ENCODE measurements at places on chromosomes 5 and 9.

GRCh38 chr5:39482098-39482497 is 57.3 kb upstream of the DAB2 start:
- no peak for DNase-seq

DNA sequence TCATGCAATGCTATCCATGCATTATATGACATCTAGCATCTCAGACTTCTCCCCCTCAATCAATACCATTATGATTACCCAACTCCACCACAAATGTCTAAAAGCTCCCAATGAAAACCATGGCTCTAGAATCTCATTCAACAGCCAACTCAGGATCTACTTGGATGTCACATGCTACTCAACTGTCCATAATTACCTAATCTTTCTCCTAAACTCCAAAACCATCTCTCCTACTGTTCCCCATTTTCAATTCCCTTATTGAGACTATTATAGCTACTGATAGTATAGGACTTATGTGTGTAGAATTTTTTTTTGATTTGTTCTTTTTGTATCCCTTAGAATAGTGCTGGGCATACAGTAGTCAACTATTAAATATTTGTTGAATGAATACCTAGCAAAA is 8.2 kb upstream of the STRBP start:
- no peak for DNase-seq

GRCh38 chr5:134148986-134149539 is 27.7 kb downstream of the SKP1 start:
- DNase-seq = no peak

- no peak for DNase-seq
These were observed 119.0 kb downstream of the ZCCHC7 start for GRCh38 chr9:37239224-37239859.

- DNase-seq = no peak
These were observed 207.0 kb downstream of the AOPEP start for GRCh38 chr9:94933511-94933828.

DNA sequence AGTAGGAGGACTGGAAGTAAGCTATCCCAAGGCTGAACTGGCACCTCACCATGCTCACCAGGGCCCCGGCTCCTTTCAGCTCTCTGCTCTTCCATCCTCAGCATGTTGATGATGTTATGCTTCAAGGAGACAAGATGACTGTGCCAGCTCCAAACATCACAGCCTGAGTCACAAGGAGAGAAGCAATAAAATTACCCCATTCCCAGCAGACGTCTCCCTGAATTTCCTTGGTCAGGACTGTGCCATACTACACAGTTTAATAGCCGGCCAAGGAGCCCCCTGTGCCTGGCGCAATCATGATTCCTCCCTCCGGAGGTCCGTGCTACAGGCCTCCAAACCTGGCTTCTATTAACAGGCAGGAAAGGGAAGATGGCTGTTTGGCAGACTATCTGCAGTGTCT is 51.2 kb upstream of the ROR2 start:
- DNase-seq = no peak

DNA sequence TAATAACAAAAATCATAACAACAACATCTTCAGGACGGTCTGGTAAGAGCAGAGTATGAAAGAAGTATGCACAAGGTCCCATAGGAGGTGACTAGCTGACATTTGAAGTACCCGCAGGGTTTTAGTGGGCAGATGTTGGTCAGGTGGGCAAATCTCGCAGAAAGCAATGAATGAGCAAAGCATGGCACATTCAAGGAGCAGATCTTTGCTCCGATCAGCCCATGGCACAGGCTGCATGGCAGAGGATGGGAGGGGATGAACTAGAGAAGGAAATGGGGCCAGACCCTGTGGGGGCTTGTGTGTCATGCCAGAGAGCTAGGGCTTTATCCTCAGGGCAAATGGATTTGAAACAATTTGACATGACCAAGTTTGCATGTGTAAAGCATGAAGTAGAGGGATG is 90.0 kb downstream of the SEMA6A start:
- DNase-seq = no peak

DNA sequence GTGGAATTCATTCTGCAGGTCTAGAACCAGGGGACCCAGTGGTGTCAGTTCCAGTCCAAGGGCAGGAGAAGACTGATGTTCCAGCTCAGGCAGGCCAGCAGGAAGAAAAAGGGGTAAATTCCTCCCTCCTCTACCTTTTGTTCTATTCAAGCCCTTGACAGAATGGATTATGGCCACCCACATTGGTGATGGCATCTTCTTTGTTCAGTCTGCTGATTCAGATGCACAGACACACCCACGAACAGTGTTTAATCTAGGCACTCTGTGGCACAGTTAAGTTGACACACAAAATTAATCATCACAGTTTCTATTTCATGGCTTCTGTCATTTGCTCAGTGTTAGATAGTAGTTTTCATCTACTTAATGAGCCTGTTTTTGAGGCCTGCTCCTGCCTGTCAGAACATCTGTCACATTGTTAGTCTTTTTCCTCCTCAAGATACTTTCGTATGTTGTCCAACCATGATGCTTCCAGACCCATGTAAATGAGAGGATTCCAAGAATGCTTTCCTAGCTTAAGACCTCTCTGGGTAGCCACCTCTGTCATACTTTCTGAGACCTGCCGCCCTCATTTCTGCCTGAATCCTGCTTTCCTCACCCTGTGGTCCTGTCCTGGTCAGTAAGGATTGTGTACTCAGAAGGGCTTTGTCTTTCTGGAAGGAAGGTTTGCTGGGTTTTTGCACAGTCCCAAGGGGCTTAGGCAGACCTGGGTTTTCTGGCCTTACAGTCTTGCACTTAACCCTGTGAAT is 72.5 kb downstream of the SPIN1 start:
- no peak for DNase-seq

All from uterus (tissue), 4 donors.